Stimulated activated memory B cell treated with anti-CD40 and anti-IgM and Interleukin-4, amounts not matched to agents 10 μg/mL and 1 μg/mL and 100 μg/mL, for 72 hours (primary cell): ENCODE measurements at places on chromosomes 11 and 22.
A peak's percentile ranks its signal among the peaks of the same experiment; 100 is the strongest.

DNA sequence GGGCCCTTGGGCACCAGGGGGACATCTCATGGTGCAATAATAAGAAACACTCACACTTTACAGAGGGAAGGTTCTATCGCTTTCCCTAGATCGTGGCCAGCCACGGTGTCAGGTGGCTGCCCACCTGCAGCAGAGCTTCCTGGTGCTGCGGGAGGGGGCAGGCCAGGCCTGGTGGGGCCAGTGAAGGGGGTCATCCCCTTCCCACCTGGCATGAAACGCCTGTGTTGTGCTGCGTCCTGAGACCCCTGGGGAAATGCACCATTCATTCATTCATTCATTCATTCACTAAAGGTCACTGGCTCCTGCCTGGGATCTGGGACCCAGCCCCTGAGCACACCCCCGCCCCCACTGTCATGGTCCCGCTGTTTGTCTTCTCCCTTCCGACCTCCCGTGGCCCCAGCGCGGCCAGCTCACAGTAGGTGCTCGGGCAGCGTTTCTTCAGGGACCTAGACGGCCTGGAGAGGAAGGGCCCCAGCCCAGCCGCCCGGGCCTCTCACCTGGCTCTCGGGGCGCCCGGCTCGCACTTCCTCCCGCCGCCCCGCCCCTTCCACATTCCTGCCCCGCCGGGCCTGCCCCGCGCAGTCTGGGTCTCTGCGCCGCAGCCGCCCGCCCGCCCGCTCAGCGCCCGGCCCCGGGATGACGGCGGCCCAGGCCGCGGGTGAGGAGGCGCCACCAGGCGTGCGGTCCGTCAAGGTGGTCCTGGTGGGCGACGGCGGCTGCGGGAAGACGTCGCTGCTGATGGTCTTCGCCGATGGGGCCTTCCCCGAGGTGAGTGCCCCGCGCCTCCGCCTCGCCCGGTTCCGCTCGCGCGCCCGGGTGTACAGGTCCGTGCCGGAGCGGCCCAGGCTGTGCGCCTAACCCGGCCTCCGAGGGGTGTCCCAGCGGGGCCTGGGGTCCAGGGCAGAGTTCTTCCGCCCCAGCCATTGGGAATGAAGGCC, at the start of gene RHOD:
Gene RHOD (plus strand): TSS at position 581 of the 938 bp plus-strand sequence. CDS start 56 bp downstream, at position 637.
- peaks cover 12% of the 10 kb centered on the region for H3K4me1 ChIP-seq
- peak within 1 kb of the TSS; percentile 69 for H3K27ac ChIP-seq
- H3K27me3 ChIP-seq = peaks cover 53% of the 10 kb centered on the region
- peak; percentile 71 for ATAC-seq
- no peaks in the 10 kb centered on the region for H3K36me3 ChIP-seq

DNA sequence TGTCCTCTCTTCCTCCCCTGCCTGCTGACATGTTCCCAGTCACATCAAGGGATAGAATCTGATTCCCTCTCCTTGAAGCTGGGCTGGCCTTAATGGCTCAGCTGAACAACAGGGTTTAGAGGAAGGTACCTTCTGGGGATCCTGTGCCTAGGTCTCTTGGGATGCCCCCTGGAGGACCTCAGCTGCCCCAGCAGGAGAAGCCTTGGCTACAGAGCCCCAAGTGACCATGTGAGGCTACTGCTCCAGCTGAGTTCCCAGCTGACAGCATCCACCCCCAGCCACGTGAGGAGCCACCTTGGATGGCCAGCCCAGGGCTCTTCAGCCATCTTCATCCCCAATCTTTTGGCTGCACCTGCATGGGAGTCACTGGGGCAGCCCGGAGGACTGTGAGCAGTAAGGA, 1499.3 kb downstream of the TBC1D22A start:
- H3K36me3 ChIP-seq = no peaks in the 10 kb centered on the region
- no peaks in the 10 kb centered on the region for H3K4me1 ChIP-seq
- peaks cover 9% of the 10 kb centered on the region for H3K27me3 ChIP-seq
- H3K4me3 ChIP-seq = no peak overlapping the region
- ATAC-seq = no peak
- H3K27ac ChIP-seq = no peak overlapping the region

DNA sequence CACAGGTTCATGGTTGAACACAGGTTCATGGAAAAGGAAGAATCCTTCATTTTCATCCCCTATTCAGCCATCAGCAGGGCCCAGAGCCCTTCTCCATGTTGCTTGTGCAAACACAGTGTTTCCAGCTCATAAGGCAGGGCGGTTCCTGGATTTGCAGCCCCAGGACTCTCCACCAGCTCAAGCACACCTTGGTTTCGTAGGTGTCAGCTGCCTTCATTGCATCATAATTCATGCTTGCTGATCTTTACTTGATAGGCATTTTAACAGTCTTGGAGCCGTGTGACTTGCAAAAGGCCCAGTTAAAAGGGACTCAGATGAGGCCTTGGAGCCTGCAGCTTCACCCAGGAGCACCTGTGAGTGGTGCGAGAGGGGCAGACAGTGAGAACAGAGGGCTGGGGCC, 318.1 kb upstream of the B3GAT1 start:
- no peaks in the 10 kb centered on the region for H3K36me3 ChIP-seq
- no peak for ATAC-seq
- H3K27ac ChIP-seq = no peak overlapping the region
- peaks cover 36% of the 10 kb centered on the region for H3K27me3 ChIP-seq
- H3K4me1 ChIP-seq = no peaks in the 10 kb centered on the region
- H3K4me3 ChIP-seq = no peak overlapping the region

DNA sequence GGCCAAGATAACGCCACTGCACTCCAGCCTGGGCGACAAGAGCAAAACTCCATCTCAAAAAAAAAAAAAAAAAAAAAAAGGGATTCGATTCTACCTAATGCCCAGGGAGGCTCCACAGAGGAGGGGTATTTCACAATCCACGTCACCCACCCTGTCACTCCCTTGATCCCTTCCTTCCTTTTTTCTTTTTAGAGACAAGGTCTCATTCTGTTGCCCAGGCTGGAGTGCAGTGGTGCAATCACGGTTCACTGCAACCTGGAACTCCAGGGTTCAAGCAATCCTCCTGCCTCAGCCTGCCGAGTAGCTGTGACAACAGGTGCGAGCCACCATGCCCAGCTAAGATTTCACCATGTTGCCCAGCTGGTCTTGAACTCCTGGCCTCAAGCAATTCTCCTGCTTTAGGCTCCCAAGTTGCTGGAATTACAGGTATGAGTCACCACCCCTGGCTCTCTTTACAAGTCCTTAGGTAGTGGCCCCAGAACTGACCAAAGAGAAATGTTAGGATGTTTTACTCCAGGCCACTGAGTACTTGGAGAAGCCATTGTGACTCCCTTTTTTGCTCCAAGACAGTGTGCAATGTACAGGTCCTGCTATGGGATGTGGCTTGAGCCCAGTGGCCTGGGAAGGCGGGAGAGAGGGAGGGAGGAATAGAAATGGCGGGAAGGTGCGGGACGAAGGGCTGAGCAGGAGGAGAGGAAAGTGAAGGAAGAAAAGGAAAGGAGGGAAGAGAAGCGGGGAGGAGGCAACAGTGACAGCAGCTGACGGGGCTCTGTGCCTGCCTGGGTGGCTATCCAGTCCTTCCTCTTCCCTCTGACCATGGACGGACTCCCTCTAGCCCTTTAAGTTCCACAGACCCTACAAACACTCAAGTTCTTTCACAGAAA, 11.8 kb upstream of the FXYD2 start:
- H3K4me3 ChIP-seq = no peak overlapping the region
- no peaks in the 10 kb centered on the region for H3K36me3 ChIP-seq
- H3K4me1 ChIP-seq = peaks cover 20% of the 10 kb centered on the region
- ATAC-seq = no peak
- H3K27me3 ChIP-seq = peaks cover 34% of the 10 kb centered on the region

DNA sequence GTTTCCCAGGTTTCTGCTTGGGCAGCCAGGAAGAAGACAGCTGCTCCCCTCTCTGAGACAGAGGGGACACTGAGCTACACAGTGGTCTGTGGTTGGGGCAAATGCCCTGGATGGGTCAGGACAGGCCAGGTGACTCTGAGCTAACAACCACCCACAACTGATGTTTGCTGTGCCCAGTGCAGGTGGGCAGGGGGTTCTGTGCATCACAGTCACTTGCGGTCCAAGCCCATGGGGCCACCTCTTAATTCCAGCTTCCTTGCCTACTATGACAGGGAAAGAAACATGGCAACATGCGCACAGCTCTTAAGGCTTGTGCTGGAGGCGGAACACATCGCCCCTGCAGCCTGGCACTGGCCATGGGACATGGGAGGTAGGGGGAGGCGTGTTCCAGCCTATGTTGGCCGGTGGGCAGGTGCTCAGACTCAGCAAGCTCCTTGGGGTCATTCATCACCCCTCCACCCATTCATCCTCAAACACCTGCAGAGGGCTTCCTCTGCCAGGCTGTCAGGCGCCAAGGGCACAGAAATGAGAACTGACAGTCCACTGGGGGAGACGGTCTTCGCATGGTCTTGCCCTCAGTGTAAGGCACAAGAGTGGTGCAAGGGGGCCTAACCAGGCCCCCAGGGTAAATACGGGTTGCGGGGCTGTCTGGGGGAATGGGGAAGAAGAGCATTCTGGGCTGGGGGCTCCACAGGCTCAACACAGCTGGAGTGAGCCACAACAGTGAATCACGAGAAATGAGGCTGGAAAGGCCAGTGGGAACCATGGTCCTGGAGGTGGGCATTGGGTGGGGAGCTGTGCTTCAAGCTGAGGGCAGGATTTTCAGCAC, 55.6 kb downstream of the ARFGAP3 start:
- ATAC-seq = no peak
- no peak overlapping the region for H3K27ac ChIP-seq
- H3K4me1 ChIP-seq = no peaks in the 10 kb centered on the region
- H3K27me3 ChIP-seq = no peaks in the 10 kb centered on the region

- H3K27ac ChIP-seq = no peak overlapping the region
- H3K4me1 ChIP-seq = no peaks in the 10 kb centered on the region
- no peak overlapping the region for H3K4me3 ChIP-seq
- H3K27me3 ChIP-seq = peaks cover 17% of the 10 kb centered on the region
- no peaks in the 10 kb centered on the region for H3K36me3 ChIP-seq
- no peak for ATAC-seq
These were observed 79.5 kb upstream of the TTC12 start for GRCh38 chr11:113234888-113235287.

- no peaks in the 10 kb centered on the region for H3K36me3 ChIP-seq
- H3K27me3 ChIP-seq = peaks cover 35% of the 10 kb centered on the region
- no peaks in the 10 kb centered on the region for H3K4me1 ChIP-seq
- no peak overlapping the region for H3K27ac ChIP-seq
- H3K4me3 ChIP-seq = no peak overlapping the region
These were observed 474.1 kb downstream of the MN1 start for GRCh38 chr22:27327497-27327896.

DNA sequence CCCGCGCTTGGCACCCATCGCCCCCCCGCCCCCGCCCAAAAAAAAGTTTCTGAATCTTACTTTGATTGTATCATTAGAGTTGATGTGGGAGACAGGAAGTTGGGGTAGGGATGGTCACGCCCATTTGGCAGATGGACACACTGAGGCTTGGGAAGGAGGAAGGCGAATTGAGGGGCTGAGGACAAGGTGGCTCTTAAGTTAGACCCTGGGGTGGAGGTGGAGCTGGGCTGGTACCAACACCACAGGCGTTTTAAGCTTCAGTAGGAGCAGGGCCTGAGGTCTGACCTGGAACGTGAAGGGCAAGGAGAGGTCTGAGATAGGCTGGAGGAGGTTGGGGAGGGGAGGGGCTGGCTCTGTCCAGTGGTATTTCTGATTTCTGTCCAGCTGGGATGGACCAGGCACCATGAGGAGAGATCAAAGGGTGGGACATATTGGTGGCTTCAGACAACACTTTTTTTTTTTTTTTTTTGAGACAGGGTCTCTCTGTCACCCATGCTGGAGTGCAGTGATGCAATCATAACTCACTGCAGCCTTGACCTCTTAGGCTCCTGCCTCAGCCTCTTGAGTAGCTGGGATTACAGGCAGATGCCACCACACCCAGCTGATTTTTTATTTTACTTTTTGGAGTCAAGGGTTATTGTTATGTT, 799 bp upstream of the CDC42BPG start:
- H3K36me3 ChIP-seq = no peaks in the 10 kb centered on the region
- H3K27me3 ChIP-seq = no peaks in the 10 kb centered on the region
- H3K4me1 ChIP-seq = peaks cover 53% of the 10 kb centered on the region
- no peak for ATAC-seq

DNA sequence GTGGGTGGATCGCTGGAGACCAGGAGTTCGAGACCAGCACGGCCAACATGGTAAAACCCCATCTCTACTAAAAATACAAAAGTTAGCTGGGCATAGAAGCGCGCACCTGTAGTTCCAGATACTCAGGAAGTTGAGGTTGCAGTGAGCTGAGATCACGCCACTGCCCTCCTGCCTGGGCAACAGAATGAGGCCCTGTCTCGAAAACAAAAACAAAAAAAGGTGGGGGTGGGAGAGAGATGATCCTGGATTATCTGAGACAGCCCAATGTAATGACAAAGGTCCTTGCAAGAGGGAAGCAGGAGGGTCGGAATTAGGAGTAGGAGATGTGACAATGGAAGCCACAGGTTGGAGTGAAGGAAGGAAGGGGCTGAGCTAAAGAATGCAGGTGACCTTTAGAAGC, 87.6 kb upstream of the APOA1 start:
- no peaks in the 10 kb centered on the region for H3K27me3 ChIP-seq
- peak overlapping the region; percentile 72 for H3K4me3 ChIP-seq
- H3K27ac ChIP-seq = peak overlapping the region; percentile 94
- peak; percentile 66 for ATAC-seq
- H3K4me1 ChIP-seq = peaks cover 65% of the 10 kb centered on the region

DNA sequence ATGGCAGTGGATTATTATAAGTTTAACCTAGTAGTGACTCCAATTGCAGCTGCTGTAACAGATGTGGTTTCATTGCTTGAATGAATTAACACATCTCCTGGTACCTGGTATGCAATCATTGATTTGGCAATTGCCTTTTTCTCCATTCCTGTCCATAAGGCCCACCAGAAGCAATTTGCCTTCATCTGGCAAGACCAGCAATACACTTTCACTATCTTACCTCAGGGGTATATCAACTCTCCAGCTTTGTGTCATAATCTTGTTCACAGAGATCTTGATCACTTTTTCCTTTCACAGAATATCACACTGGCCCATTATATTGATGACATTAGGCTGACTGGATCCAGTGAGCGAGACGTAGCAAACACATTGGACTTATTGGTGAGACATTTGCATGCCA, 128.7 kb upstream of the ZC3H12C start:
- H3K4me1 ChIP-seq = peaks cover 33% of the 10 kb centered on the region
- no peaks in the 10 kb centered on the region for H3K27me3 ChIP-seq
- peaks cover 11% of the 10 kb centered on the region for H3K36me3 ChIP-seq
- H3K4me3 ChIP-seq = no peak overlapping the region
- no peak for ATAC-seq

GRCh38 chr11:30758012-30758411, 171.9 kb upstream of the MPPED2 start:
- ATAC-seq = no peak
- no peak overlapping the region for H3K27ac ChIP-seq
- no peak overlapping the region for H3K4me3 ChIP-seq
- H3K4me1 ChIP-seq = no peaks in the 10 kb centered on the region
